Stimulated activated effector memory CD8-positive, alpha-beta T cell treated with anti-CD3 and anti-CD28 coated beads, Interleukin-12 subunit alpha, Interleukin-12 subunit beta, amount 100 ng/mL, for 72 hours (primary cell): ENCODE measurements at places on chromosomes 4 and X.

DNA sequence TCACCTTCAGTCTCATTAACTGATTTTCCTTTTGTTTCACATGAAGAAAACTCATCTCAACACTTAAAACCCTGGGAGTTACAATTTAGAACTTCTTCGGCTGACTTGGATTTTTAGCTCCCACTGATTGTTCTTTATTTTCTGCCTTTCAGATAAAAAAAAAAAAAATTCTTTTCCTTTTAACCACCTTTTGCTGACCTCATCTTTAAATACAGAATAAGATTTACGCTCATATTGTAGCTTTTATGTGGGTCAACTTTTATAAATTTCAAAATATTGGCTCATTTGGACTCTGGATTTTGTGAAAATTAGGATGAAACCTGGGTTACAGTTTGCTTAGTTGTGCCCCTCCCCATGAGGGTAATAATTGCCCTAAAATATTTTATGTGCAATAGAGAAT is 659.3 kb downstream of the ZNF674 start:
- DNase-seq: no peak

- no peak for DNase-seq
These were observed 102.1 kb downstream of the ITIH6 start for GRCh38 chrX:54695816-54696487.

GRCh38 chr4:10272511-10272910 is 155.9 kb upstream of the WDR1 start:
- DNase-seq: no peak

GRCh38 chr4:25888781-25889180 is 25.2 kb upstream of the SMIM20 start:
- DNase-seq: no peak

DNA sequence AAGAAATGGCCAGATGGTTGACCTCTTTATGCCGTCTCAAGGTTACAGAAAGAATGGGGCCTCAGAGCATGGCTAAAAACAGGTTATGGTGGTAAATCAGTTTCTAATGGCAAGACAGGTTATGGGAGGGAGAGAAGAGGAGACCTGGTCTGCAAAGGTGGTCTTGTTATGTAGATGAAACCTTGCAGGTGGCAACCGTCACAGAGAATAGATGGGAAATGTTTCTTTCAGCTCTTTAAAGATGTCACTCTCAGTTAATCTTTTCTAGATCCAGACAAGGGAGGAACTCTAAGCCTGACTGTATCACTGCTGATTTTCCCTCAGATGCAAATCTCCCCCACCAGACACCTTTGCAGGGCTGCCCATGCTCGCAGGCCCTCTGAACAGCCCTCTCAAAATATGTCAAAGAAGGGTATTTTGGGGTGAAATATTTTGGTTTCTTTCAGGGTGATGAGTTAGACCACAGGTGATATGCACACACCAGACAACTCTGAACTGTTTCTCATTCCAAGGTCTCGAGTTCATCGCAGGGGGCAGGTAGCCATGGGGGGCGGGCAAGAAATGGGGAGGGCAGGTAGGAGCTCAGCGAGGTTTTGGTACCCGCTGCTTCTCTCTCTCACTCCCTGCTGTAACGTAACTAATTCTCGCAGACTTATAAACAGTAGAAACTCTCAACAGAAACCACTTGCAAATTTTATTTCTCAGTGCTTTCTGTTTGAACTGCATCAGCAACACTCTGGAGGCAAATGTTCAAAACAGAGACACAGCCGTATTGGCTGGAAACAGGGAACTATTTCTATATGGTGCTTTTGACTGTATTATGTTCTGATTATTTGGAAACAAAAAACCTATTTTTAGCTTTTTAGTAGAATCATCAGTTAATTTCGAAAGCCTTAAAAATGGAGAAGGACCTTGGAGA is 32.4 kb downstream of the CASP3 start:
- DNase-seq: no peak

DNA sequence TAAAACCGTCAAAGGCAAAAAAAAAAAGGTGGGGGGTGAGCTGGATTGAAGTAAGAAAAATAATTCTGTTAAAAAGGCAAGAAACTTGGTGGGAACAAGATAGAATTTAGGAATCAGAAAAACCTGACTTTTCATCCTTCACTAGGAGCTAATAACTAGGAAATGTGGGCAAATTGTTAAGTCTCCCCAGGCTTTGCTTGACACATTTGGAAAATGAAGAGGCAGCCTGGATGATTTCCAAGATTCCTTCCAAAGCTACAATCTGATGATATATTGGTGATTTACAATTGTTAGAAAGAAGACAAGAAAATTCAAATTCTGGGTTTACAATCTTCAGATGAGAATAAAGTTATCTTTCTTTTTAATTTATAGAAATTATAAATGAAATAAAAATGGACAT is 1062.5 kb downstream of the ADGRL3 start:
- DNase-seq: no peak

DNA sequence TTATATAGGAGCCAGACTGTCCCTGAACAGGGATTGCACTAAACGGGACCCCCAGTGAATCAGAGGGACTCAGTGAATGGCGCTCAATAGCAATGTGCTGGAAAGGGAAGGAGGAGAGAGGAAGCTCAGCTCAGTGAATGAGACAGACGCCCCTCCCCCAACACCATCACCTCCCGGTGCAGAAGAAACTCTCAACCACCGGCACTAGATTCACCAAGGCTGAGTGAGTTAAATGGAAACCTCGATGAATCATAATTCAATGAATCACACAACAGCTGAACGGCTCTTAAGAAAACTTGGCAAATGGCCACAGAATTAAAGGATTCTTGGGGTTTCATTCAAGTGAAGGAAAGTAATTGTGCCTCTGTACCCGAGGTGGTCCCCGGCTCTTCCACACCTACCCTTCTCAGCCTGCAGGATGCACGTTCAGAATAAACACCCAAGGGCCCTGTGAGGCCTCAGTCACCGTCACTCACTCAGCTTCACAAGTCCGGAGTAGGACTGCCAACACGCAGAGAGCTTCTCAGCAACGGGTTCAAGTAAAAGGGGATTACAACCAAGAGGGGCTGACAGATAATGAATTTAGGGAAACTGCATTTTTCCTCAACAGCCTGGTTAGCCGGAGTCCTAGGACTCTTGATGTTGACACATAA is 29.3 kb downstream of the CRMP1 start:
- peak; percentile 6 for DNase-seq

DNA sequence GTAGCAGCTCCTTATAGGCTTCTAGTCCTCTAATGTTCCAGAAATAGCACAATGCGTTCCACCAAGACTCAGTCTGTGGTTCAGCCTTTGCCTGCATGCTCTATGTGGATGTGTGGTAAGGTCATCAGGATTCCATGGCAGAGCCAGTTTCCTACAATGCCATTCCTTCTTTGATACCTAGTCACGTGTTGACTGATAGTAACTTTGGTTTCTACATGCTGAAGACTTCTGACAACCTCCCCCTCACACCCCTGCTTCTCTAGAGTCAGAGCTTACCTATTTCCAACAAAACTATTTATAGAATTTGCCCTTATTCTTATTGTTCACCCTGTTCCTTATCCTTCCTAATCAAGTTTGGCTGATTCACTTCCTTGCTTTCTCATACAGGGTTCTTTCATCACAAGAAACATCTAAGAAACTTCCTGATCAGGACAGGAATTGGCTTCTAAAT is 81.1 kb downstream of the CT47B1 start:
- DNase-seq: no peak

DNA sequence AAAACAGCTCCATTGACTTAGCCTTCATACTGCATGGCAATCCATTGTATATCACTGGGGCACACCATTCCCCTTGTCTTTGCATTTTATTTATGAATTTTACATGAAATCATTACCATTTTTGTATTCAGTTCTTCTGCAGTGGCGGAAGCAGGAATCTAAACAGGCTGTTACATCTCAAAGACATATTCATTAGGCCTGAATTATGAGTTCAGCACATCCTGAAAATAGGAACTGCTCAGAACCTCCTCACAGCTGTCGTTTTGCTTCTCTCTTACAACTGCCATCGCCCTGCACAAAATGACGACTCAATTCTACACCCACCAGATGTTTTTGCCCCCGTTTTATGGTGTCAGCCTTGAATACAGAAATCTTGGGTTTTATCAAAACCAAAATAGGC is 474.4 kb upstream of the MAGEB18 start:
- DNase-seq: no peak

DNA sequence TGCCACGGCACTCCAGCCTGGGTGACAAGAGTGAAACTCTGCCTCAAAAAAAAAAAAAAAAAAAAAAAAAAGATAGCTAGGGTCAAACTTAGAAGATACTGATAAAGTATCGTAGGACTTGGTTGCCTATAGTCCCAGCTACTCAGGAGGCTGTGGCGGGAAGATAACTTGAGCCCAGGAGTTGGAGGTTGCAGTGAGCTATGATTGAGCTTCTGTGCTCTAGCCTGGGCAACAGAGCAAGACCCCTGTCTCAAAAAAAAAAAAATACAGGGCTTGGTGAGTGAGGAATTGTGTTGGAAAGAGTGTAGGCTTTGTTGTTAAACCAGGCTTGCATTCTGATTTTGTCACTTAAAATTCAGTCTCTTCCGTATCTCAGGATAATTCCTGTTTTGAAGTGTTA is 6.2 kb downstream of the TAF1 start:
- DNase-seq: no peak

GRCh38 chr4:101972791-101973190 is 182.3 kb downstream of the BANK1 start:
- DNase-seq: no peak
